ENCODE measurements at places on chromosomes 16 and 17.
A peak's percentile ranks its signal among the peaks of the same experiment; 100 is the strongest.

DNA sequence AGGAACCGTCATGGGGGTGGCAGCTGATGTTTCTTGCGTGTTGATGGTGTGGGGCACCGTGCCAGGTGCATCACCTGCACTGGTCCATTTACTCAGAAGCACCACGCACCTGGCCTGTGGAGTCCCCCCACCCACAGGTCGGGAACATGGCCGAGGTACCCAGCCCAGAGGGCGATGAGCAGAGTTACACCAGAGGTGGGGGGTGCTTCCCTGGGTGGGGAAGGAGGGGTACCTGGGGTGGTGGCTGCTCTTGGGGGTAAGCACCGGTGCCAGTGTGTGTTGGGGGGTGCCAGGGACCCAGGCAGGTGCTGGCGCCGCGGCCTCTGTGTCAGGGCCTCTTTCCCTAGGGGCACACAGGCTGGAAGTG is 5.0 kb upstream of the ZNF750 start:
- DNase-seq = no peak

DNA sequence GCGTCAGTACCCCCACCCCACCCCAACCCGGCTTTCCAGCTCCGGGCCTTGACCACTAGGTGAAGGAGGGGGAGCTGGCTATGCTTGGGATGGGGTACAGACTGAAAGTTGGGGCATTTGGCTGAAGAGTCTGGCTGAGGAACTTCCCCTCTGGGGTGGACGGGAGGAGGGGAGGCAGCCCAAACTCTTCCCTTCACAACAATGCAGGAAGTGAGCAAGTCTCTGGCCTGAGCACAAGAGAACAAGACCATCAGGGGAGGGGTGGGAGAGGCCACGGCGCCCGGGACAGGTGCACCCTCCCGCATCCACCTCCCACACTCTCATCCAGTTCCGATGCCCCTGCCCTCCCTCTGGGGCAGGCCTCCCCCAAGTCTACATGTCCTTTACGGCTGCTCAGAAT is 5.6 kb downstream of the USH1G start:
- no peak for DNase-seq

- DNase-seq = no peak
These were observed 4.2 kb downstream of the CYTH1 start for GRCh38 chr17:78777881-78778280.

DNA sequence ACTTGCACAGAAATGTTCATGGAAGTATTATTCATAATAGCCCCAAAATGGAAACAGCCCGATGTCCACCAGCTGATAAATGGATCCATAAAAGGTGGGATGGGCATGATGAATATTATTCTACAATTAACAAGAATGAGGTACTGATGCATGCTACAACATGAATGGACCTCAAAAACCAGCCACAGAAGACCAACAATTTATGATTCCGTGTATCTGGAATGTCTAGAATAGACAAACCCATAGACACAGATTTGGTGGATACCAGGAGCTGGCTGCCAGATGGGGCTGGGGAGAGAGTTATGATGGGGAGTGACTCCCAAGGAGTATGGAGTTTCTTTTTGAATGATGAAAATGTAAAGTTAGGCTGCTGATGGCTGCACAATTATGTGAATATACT is 10.8 kb upstream of the NAGLU start:
- no peak for DNase-seq

- no peak for DNase-seq
These were observed 21.5 kb downstream of the ABCA10 start for GRCh38 chr17:69207151-69207550.

DNA sequence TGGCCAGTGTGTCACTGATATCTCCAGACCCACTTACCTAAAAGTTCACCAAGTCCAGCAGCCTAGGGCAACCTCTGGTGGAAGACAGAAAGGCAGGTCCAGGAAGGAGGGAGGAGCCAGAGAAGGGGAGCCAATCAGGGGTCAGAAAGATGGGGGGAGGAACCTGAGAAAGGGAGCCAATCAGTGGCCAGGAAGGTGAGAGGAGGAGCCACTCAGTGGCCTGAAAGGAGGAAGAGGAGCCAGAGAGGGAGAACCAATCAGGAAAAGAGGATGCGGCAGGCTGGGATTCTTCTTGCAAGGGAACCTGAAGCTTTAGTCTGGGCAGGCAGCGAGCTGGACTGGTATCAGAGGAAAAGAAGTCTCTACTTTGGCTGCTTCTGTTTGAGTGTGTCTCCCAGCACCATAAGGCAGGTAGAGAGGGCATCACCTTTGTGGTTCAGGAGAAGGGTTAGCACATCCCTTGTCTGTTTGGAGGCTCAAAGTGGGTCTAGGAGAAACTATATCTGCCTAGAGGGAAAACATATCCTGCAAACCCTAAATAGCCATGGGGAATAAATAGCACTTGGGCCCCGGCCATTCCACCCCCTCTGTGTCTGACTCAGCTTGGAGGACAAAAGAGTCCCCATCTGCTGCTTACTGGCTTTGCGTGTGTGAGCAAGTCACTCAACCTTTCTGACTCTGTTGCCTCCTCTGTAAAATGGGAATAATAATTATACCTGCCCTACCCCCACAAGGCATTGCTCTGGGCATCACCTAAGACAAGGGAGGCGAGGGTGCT is 43.4 kb upstream of the CRHR1 start:
- DNase-seq = no peak

GRCh38 chr17:40602445-40603443 is 37.5 kb upstream of the CCR7 start:
- DNase-seq = no peak

DNA sequence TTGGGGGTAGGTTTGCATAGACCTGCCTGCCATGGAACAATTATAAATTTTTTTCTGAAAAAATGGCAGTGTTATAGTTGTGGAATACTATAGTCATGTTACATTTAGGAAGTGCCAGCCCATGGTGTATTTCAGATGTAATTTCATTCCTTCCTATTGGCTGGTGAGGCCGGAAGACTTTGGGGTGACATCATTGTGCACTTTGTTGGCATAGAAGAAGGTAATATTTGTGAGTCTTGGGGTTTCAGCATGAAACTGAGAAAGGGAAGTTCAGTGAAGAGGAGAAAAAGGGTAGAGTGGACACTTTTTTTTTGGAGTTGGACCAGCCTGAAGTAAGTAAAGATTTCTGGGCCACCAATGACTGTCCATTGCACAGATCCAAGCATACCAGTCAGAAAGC is 16.0 kb upstream of the HEATR6 start:
- no peak for DNase-seq

DNA sequence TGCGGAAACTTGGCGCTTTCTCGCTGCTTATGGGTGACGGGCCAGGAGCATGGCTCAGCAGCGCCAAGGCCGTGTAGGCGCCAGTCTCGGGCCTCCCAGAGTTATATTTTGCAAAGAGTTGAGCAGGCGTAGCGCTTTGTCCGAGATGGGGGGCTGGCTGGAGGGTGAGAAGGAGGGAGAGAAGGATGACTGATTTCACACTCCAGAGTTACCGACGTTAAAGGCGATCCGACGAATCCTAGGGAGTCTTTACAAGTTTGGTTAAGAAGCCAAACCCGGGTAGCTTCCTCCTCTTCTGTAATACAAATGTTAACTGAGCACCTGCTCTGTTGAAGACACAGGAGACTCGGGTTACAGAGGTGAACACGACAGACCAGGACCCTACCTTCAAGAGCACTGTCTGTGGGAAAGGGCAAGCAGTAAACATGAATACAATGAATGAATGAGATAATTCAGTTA is 782 bp downstream of the POLR2A start:
- DNase-seq = no peak

- no peak for DNase-seq
These were observed 8.7 kb downstream of the COX10 start for GRCh38 chr17:14078027-14078426.

DNA sequence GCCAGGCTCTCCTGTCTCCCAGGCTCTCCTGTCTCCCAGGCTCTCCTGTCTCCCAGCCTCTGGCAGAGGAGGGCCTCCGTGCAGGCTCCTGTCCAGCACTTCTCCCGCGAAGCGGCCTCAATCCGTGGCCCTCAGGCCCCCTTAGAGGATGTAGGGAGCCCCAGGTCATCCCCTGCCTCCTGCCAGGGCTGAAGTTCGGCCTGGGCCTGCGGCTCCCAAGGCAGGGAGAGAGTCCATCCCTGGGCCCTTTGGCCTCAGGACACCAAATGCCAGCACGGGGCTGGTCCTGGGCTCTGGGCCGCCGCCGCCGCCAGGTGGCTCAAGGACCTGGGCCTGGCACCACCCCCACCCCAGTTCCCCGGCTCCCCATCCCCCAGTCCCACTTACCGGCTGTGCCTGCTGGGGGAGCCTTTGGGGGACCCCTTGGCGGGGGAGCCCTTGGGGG is 370 bp downstream of the EVPL start:
- DNase-seq = no peak

DNA sequence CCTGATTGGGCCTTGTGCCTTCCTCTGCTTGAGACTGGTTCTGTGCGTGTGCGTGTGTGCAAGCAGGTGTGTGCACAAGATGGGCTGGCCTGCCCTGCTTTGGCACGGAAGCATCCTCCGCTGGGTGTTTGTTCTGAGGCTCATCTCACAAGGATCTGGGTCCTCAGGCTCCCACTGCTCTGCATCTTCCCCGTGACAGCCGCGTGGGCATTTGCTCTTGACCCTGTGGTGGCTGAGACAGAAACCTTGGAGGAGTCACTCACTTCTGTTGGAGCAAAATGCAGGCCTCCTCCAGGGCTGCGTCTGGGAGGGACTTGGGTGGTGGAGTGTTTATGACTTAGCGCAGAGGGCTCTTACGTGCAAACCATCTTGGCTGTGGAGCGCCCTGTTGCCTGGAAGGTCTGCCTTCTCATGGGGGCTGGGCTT is 119.2 kb downstream of the RPTOR start:
- no peak for DNase-seq

- DNase-seq = no peak
These were observed 83.8 kb downstream of the FOXL1 start for GRCh38 chr16:86662195-86662594.

DNA sequence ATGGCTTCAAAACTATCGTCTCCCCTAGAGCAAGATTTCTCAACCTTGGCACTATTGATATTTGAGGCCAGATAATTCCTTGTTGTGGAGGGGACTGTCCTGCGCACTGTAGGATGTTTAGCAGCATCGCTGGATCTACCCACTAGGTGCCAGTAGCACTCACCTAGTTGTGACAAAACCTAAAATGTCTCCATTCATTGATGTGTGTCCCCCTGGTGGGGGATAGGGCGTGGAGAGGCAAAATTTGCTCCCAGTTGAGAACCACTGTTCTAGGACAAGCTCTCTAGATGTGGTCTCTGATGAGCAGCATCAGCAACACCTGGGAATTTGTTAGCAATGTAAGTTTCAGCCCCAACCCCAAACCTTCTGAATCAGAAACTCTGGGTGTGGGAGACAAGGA is 259.0 kb downstream of the XYLT1 start:
- no peak for DNase-seq

DNA sequence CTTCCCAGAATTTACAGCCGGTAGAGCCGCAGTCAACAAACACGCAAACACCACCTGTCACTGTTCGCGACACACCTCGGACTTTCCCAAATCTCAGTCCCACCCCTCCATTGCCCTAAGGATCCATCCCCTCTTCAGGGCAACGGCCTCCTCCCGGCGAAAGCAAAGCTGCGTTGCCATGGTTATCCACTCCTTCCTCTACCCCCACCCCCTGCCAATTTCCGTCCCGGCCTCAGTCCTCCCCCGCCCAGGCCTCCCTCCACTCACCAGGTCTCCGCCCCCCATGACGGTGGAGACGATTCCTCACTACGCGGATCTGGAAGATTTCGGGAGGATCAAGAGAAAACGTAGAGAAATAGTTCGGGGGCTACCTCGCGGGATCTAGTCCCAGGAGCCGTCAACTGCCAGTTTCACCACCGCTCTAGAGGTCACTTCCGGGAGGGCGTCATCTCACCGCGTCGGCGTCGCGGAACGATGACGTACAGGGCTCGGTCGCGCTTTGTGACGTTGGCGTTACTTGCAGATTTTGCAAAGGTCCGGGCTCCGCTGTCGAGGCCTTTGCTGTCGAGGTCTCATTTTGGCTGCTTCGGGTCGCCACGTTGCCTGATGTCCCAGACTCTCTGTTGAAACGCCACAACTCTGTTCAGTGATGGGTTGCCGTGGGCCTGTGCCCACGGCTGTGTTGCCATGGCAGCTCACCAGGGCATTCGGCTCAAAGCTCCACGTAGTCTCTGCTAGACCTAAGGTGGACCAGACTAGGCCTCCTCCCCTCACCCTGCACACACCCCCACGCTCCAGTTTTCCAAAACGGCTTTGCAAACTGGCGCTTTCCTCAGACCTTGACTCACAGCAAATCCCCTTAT is at the start of gene CWC25:
Gene CWC25, minus strand, starts transcription at position 423 of the 863 bp plus-strand sequence. Its CDS starts 138 bp downstream, at position 285.
- DNase-seq = peak; percentile 90

DNA sequence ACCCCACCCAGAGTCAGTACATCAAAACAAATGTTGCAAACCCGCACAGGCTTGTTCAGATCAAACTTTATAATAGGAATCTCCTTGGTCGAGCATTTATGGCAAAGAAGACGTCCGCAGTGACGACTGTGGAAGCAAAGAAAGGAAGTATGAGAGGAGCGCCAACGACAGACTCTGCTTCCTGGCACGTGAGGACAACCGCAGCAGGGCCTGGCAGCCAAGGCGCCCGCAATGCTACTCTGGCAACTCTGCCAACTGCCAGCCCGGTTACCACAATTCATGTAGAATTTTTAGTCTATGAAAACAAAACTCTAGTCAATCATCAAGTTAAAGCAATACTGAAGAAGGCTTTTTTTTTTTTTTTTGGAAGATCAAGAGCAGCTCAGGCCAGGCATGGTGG is 24.8 kb downstream of the CYB5D2 start:
- no peak for DNase-seq

- no peak for DNase-seq
These were observed 69.3 kb downstream of the IRF8 start for GRCh38 chr16:85968041-85968920.

DNA sequence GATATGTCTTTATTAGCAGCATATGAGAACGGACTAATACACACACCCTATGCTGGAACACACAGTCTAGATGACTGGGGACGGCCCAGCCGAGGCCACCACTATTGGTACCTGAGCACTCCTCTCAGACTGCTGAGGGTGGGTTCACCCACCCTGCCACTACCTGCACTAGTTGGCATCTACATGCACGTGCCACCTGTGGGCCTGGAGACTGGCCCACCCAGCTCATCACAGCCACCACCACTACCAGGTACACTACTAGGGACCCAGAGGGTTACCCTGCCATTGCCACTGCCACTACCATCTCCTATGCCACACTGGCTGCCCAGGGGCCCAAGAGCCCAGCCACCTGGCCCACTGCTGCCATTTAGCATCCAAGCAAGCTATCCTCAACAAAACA is 32.5 kb downstream of the MEAK7 start:
- no peak for DNase-seq

DNA sequence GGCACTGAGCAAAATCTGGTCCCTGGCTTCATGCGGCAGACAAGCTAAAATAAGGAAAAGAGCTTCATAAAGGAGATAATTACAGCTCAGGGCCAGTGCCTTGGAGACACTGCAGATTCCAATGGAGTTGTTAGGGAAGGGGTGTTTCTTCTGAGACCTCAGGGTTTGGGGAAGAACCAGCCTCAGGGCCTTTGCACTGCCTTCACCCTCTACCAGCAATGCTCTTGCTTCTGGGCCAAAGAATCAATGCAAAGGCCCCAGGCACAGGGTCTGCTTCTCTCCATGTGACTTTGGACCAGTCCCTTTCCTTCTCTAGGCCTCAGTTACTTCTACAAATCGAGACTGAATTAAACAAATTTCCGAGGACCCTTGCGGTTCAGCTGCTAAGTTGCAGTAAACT is 36.2 kb upstream of the GAN start:
- no peak for DNase-seq
